Activated CD4-positive, alpha-beta T cell treated with anti-CD3 and anti-CD28 coated beads, Interleukin-2, amount 50 U/mL, for 4 hours (primary cell): ENCODE measurements at places on chromosomes 1 and 21.
A peak's percentile ranks its signal among the peaks of the same experiment; 100 is the strongest.

- DNase-seq, result no peak
Observed at GRCh38 chr1:235549351-235550139, 45.3 kb upstream of the B3GALNT2 start.

DNA sequence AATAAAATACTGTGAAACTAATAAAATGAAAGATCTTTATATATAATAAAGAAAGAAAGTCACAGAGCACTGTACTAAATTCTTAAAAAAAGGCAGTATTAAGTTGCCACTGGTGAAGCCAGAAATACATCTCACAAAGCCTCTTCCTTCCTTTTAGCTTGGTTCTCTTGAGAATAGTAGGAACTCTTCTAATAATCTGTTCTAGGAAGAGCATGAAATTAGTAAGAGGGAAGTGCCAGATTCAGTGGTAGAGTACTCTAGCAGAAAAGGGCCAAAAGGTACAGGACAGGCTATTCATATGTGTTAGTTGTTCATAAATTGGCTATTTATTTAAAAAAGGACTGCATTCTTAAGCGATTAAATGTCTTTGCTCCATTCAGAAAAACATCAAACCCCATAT lies 33.7 kb downstream of the CTTNBP2NL start:
- no peak for DNase-seq

GRCh38 chr1:153404768-153405167 lies 11.6 kb upstream of the S100A7A start:
- peak; percentile 39 for DNase-seq

GRCh38 chr21:34647555-34647954 lies 21.2 kb upstream of the CLIC6 start:
- no peak for DNase-seq

DNA sequence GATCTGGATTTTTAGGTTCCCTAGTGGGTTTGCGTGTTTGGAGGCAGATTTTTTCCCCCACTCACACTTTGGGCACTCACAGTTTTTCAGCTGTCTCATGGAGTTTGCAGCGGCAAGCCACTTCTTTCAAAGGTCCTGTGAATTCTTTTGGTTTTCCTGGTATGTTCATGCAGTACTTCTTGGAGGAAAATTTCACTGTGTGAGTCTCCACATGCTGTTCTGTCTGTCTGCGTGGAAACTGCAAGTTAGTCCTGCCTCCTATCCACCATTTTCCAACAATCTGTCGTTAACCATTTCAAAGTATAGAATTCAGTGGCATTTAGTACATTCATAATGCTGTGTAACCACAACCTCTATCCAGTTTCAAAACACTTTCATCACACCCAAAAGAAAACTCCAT lies 793 bp upstream of the FMO1 start:
- no peak for DNase-seq

DNA sequence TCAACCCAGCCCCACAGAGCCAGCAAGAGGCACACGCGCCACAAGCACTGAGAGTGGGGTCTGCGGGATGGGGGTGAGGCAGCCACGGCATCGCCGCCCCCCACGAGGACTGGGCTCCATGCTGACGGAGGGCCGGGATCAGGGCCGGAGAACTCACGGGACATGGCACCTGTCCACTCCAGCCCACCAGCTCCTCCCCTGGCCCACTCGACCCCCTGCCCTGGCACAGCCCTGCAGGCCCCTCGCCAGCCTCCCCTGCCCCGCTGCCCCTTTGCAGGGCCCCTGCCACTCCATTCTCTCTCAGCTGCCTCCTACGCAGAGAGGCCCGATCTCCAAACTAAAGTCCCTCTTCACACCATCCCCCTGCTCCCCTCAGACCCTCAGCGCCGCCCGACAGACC lies 134.0 kb downstream of the NPHP4 start:
- DNase-seq, result no peak

GRCh38 chr1:92409946-92410549 lies 76.7 kb downstream of the GFI1 start:
- DNase-seq, result no peak

- no peak for DNase-seq
Observed at GRCh38 chr1:243848858-243849420, 1.1 kb downstream of the AKT3 start.

DNA sequence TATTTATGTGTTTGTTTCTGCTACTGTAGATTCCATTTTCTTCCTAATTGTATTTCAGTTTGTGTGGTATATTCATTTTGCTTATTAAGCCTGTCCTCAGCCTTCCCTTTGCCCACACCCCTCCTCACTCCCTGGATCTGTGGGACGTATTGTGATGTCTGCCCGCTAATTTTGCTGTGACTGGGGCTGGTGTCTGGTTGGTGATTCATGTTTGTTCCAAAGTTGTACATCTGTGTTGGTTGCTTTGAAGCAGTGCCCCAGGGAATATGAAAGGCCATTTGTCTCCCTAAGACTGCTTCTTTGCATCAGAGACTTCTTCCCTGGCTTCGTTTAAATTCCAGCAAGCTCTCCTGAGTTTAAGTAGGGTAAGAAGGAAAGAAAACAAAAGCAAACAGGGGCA lies 289.5 kb upstream of the SGIP1 start:
- DNase-seq, result no peak

DNA sequence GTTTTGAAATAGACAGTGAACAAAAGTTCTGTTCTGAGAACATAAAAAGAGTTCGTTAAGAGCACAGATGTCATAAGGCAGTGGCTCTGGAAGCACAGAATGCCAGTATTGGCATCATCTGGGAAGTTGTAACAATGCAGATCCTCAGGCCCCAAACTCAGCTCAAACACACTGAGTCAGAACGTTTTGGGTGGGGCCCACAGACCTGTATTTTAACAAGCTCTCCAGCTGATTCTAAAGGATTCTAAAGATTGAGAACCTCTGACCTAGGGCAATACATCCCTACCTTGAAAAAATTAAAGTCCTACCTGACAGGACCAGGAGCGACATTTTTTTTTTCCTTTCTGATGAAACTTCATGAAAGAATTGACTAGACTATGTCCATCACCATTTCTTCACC lies 13.2 kb downstream of the ARHGEF11 start:
- DNase-seq, result no peak

DNA sequence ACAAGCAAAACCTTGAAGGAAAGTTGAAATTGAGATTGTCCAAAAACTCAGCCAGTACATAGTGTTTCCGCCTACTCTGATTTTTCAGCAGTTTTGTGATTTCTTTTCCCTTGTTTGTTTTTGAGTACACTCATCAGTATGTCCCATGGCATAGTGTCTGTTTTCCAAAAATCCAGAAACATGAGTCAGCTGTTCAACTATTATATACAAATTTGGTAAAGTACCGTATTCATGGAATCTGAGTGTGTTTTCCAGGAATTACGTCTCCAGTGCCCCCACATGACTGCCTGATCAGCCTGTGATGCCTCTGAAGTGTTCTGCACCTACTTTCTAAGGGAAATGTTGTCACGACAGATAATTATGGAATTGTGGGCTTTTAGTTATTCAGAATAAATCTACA lies 186.8 kb downstream of the LTN1 start:
- no peak for DNase-seq

DNA sequence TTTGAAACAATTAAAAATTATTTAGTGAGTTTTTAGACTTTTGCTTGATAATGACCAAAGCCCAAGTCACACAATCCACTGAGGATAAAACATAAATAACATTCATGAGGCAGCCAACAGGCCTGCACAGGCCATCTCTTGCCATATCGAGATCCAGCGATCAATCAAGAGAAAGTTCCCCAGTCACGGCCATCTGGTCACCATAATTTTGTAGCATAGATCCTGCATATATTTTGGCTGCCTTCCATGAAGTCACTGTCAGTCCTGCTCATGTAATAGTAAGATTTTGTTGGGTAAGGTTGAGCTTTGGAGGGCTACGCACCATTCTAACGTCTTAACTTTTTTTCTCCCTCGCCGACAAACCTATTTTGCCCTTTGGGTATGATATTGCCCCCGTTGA lies 17.5 kb downstream of the KPNA6 start:
- no peak for DNase-seq

DNA sequence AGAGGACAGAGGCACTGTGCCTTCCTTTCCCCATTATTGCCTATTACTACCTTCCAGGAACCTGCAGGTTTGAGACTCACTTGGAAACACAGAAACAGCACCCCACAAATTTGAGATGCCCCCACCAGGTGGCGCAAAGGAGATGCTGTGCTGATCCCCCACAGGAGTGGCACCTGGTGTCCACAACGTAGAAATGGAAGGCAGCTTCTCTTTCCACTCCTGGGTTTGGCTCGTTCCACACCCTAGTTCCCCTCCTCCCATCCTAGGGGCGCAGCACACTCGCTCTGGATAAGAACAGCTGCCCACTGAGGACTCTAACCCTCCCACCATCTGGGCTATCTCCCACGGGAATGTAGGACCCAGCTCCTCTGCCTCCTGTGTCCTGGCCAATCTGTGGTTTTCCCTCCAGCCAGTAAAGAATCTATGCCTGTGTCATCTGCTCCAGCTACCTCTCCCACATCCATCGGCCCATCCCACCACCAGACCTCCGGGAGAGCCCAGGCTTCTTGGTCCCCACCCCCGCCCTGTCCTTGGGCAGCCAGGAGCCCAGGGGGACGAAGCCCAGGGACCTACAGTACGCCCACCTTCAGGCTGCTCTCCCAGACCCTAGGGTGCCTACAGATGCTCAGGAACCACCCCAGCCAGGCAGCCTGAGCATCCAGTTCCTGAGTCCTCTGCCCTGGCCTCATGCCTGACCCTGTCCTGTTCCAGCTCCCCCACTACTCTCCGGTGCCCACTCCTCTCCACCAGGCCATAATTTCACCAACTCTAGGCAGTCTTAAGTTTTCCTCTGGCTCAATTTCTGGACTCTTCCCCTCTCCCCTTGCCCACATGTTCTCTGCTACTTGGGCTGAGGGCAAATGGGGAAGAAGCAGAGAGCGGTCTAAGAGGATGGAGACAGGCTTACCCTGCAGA lies 549 bp downstream of the THBS3 start:
- DNase-seq, result peak; percentile 94

DNA sequence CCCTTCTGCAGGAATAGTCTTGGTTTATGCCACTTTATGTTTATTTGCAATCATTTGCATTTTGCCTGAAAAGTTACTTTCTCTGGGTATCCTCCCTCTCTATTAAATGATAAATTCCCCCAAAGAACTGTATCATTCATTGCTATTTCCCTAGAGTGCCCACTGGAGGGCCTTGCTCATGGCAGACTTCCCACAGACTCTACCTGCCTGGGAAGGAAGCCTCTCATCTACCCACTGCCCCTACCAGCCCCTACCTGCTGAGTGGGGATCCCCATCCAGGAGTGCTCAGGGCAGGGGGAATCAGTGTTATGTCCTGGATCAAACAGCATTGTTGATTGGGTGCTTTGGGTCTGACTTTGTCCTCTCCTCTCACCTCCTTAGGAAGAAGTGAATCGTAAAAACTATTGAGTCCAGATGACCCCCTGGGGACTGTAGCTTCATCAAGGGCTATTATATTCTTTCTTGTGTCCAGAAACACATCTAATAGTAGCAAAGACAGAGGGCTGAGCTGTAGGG lies 6.8 kb upstream of the LRRN2 start:
- DNase-seq, result no peak

DNA sequence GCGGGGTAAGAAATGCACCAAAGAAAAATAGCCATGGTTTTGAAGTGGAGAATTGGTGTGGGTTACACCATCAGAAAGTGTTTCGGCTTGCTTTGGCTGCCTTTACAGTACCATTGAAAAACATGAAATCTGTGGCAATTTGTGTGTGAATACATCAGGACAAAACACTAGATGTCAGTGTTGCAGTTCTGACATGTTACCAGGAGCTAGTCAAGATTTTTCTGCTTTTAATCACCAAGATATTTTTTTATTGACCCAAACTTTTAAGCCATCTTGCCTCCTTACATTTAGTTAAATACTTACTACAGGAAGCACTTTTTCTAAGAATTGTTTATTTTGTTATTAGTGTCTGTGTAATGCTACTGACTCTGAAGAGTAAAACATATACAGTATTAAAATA lies 14.3 kb downstream of the RRP15 start:
- no peak for DNase-seq
